Prostate gland (tissue), 2 donors: ENCODE measurements at places on chromosomes 2 and 18. TPM values are rescaled to one million over a fixed set of nuclear protein-coding genes. Genes with fewer than 3 reads are reported as not detected.

SERPINB4 gene
- 0.51 TPM for total RNA-seq

GALNT5 gene
- total RNA-seq = 2.0 TPM

SERPINB12 gene
- total RNA-seq = not detected

TSPYL6 gene
- 16.8 TPM for total RNA-seq

FARSB gene
- 11.9 TPM for total RNA-seq

ELOA2 gene
- total RNA-seq = 0.28 TPM

CENPA gene
- total RNA-seq = 0.23 TPM

ESPNL gene
- 3.9 TPM for total RNA-seq

NYAP2 gene
- total RNA-seq = not detected

SLC14A1 gene
- 139 TPM for total RNA-seq

DES gene
- 1,584 TPM for total RNA-seq

ACKR3 gene
- total RNA-seq = 19.2 TPM

TNFRSF11A gene
- total RNA-seq = 6.1 TPM

CHCHD5 gene
- 26.3 TPM for total RNA-seq

GPBAR1 gene
- total RNA-seq = not detected

VWA3B gene
- 4.0 TPM for total RNA-seq

TCF23 gene
- total RNA-seq = not detected

ERCC3 gene
- total RNA-seq = 61.3 TPM

FANCL gene
- total RNA-seq = 23.7 TPM

CDK15 gene
- 1.2 TPM for total RNA-seq

LCT gene
- not detected for total RNA-seq

ERMN gene
- total RNA-seq = not detected

NMUR1 gene
- total RNA-seq = 4.3 TPM

CCBE1 gene
- 1.8 TPM for total RNA-seq

BMP10 gene
- not detected for total RNA-seq

CCDC141 gene
- total RNA-seq = 8.6 TPM

POTEI gene
- total RNA-seq = 3.9 TPM

ACMSD gene
- total RNA-seq = not detected

STARD6 gene
- total RNA-seq = not detected

PPP3R1 gene
- 31.3 TPM for total RNA-seq

FOXI3 gene
- 0.40 TPM for total RNA-seq

CTAGE1 gene
- 0.80 TPM for total RNA-seq

ALK gene
- total RNA-seq = 0.14 TPM

EFHD1 gene
- 25.9 TPM for total RNA-seq

LYPD6 gene
- total RNA-seq = 5.1 TPM

ALPG gene
- 0.34 TPM for total RNA-seq

CHRND gene
- 1.4 TPM for total RNA-seq

C2orf81 gene
- 6.1 TPM for total RNA-seq

LBX2 gene
- not detected for total RNA-seq

ALKAL2 gene
- total RNA-seq = 22.6 TPM

NTSR2 gene
- not detected for total RNA-seq

CD302 gene
- 39.3 TPM for total RNA-seq

SNTG2 gene
- 5.0 TPM for total RNA-seq

CSRNP3 gene
- 3.3 TPM for total RNA-seq

CNPPD1 gene
- 53.6 TPM for total RNA-seq

PHOSPHO2 gene
- 17.4 TPM for total RNA-seq

DNER gene
- 2.6 TPM for total RNA-seq

RAD51AP2 gene
- 4.2 TPM for total RNA-seq

CRACDL gene
- 4.1 TPM for total RNA-seq

CCDC68 gene
- 7.9 TPM for total RNA-seq

EVX2 gene
- 1.2 TPM for total RNA-seq

LAMA1 gene
- total RNA-seq = 1.8 TPM

ATP8B1 gene
- 103 TPM for total RNA-seq

RTP5 gene
- 0.28 TPM for total RNA-seq

IMPACT gene
- 24.8 TPM for total RNA-seq

RFX8 gene
- 0.97 TPM for total RNA-seq
